Type B pancreatic cell (in vitro differentiated cells): ENCODE measurements at places on chromosomes 7 and 10. TPM values are rescaled to one million over a fixed set of nuclear protein-coding genes. Genes with fewer than 3 reads are reported as not detected.

MEIG1 gene
- 2.8 TPM in 1 of 2 replicates, not detected in the other for total RNA-seq

GRCh38 chr7:49770838-49771237 is 2.6 kb upstream of the VWC2 start:
- H3K4me3 ChIP-seq: no peak overlapping the region
- no peaks in the 10 kb centered on the region for H3K36me3 ChIP-seq
- peaks cover 77% of the 10 kb centered on the region for H3K27me3 ChIP-seq
- H3K4me1 ChIP-seq: peaks cover 6% of the 10 kb centered on the region
- no peak overlapping the region for H3K27ac ChIP-seq
- DNase-seq: no peak

- no peak overlapping the region for H3K4me3 ChIP-seq
- no peaks in the 10 kb centered on the region for H3K27me3 ChIP-seq
- no peaks in the 10 kb centered on the region for H3K4me1 ChIP-seq
- no peaks in the 10 kb centered on the region for H3K36me3 ChIP-seq
These were observed 112.3 kb downstream of the HPSE2 start for GRCh38 chr10:99123336-99123735.

SEC61A2 gene
- total RNA-seq: 10.0 and 26.3 TPM in 2 replicates

- no peak for DNase-seq
- no peak overlapping the region for H3K4me3 ChIP-seq
- H3K36me3 ChIP-seq: no peaks in the 10 kb centered on the region
- peaks cover 24% of the 10 kb centered on the region for H3K27me3 ChIP-seq
These were observed 5.9 kb upstream of the LRMDA start for GRCh38 chr10:75425291-75426079.

IKZF1 gene
- 1.0 and 2.0 TPM in 2 replicates for total RNA-seq

DNA sequence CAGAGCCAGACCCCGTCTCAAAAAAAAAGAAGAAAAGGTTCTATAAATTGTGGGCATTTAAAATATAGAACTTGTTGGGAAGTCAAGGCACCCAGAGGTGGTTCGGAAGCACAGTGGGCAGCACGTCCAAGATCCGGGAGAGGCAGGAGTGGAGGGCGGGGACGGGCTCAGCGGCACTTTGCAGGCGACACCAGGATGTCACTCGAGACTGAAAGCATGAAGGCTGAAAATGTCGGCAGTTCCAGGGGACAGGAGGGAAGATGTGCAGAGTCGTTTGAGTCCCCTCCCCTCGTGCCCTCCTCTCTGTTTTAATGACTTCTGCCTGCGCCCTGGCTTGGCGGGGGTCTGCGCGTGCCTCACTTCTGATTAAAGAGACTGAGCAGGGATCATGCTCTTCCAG is 30.6 kb downstream of the IQCE start:
- H3K27me3 ChIP-seq: no peaks in the 10 kb centered on the region
- H3K4me1 ChIP-seq: no peaks in the 10 kb centered on the region

ANXA8 gene
- 0.94 and 2.0 TPM in 2 replicates for total RNA-seq

GRCh38 chr10:6135039-6135438 is 46.2 kb downstream of the RBM17 start:
- no peak overlapping the region for H3K4me3 ChIP-seq
- H3K4me1 ChIP-seq: peaks cover 12% of the 10 kb centered on the region
- peaks cover 37% of the 10 kb centered on the region for H3K27me3 ChIP-seq
- H3K27ac ChIP-seq: no peak overlapping the region
- H3K36me3 ChIP-seq: no peaks in the 10 kb centered on the region

DNA sequence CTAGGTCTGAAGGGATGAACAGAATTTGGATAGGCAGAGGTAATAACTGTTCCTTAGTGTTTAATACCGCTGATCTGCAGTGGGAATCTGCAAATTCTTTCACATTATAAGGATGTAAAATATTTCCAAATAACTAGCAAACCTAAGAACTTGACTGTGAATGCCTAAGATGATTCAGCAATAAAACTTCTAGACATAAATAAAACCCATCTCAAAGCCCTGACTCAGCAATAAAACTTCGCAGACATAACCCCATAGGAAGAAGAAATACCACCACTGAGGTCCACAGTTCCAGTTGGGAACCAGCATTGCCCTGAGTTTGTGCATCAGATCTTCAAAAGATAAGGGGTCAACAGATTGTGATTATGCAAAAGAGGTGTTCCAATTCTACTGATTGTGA is 354.2 kb downstream of the GFRA1 start:
- no peak overlapping the region for H3K27ac ChIP-seq
- no peaks in the 10 kb centered on the region for H3K27me3 ChIP-seq
- no peaks in the 10 kb centered on the region for H3K4me1 ChIP-seq
- no peak for DNase-seq
- no peak overlapping the region for H3K4me3 ChIP-seq
- no peaks in the 10 kb centered on the region for H3K36me3 ChIP-seq

EBF3 gene
- total RNA-seq: 0.81 and 26.1 TPM in 2 replicates

BRAT1 gene
- 25.2 and 40.3 TPM in 2 replicates for total RNA-seq

GRCh38 chr10:7795605-7796004 is 7.6 kb downstream of the ATP5F1C start:
- DNase-seq: no peak
- H3K27ac ChIP-seq: peak overlapping the region; percentile 4
- H3K27me3 ChIP-seq: no peaks in the 10 kb centered on the region
- H3K4me3 ChIP-seq: no peak overlapping the region

HPSE2 gene
- total RNA-seq: 0.10 and 19.8 TPM in 2 replicates

INMT gene
- not detected in 2 replicates for total RNA-seq

DNA sequence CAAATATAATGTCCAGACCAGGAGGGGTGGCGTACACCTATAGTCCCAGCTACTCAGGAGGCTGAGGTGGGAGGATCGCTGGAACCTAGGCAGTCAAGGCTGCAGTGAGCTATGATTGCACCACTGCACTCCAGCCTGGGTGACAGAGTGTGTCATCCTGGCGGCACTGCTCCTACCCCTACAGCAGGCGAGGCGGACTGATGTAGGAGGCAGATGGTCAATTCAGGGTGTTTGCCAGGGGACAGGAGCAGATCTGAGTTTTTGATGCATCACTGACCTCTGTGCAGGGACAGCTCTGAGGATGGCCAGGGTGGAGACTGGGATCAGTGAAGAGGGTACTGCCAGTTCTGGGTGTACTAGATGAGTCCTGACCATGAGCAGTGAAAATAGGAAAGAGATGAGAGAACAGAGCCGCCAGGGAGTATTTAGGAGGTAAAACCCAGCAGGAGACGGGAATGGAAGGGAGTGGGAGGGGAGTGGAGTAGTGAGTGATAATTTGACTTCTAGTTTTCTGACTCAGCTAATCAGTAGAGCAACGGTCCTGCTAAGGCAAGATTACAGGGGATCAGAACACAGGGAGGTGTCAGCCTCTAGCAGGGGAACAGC is 75.3 kb downstream of the HIP1 start:
- no peak for DNase-seq
- H3K4me3 ChIP-seq: no peak overlapping the region
- H3K27ac ChIP-seq: no peak overlapping the region
- H3K4me1 ChIP-seq: no peaks in the 10 kb centered on the region
- H3K36me3 ChIP-seq: no peaks in the 10 kb centered on the region

- H3K27ac ChIP-seq: peak overlapping the region; percentile 85
- no peak for DNase-seq
- peaks cover 3% of the 10 kb centered on the region for H3K36me3 ChIP-seq
- peaks cover 10% of the 10 kb centered on the region for H3K4me1 ChIP-seq
- no peaks in the 10 kb centered on the region for H3K27me3 ChIP-seq
- H3K4me3 ChIP-seq: peak overlapping the region; percentile 99
These were observed 133.5 kb downstream of the NRBF2 start for GRCh38 chr10:63266391-63267316.

GRCh38 chr10:56142092-56142728 is 218.8 kb downstream of the ZWINT start:
- H3K27me3 ChIP-seq: no peaks in the 10 kb centered on the region
- H3K4me3 ChIP-seq: no peak overlapping the region
- DNase-seq: no peak
- H3K36me3 ChIP-seq: no peaks in the 10 kb centered on the region
- H3K4me1 ChIP-seq: no peaks in the 10 kb centered on the region
- no peak overlapping the region for H3K27ac ChIP-seq

GRCh38 chr10:75083972-75084833 is 27.3 kb upstream of the SAMD8 start:
- H3K36me3 ChIP-seq: no peaks in the 10 kb centered on the region
- no peak for DNase-seq
- H3K27ac ChIP-seq: no peak overlapping the region
- peaks cover 6% of the 10 kb centered on the region for H3K27me3 ChIP-seq

GRCh38 chr7:22944510-22944909 is 69.4 kb downstream of the HYCC1 start:
- H3K4me1 ChIP-seq: peaks cover 16% of the 10 kb centered on the region
- no peaks in the 10 kb centered on the region for H3K27me3 ChIP-seq
- no peak overlapping the region for H3K27ac ChIP-seq
- DNase-seq: no peak

- H3K27ac ChIP-seq: no peak overlapping the region
- H3K4me3 ChIP-seq: no peak overlapping the region
- no peaks in the 10 kb centered on the region for H3K36me3 ChIP-seq
- peaks cover 3% of the 10 kb centered on the region for H3K27me3 ChIP-seq
- H3K4me1 ChIP-seq: peaks cover 3% of the 10 kb centered on the region
These were observed 97.0 kb downstream of the BAMBI start for GRCh38 chr10:28774051-28774995.

DNA sequence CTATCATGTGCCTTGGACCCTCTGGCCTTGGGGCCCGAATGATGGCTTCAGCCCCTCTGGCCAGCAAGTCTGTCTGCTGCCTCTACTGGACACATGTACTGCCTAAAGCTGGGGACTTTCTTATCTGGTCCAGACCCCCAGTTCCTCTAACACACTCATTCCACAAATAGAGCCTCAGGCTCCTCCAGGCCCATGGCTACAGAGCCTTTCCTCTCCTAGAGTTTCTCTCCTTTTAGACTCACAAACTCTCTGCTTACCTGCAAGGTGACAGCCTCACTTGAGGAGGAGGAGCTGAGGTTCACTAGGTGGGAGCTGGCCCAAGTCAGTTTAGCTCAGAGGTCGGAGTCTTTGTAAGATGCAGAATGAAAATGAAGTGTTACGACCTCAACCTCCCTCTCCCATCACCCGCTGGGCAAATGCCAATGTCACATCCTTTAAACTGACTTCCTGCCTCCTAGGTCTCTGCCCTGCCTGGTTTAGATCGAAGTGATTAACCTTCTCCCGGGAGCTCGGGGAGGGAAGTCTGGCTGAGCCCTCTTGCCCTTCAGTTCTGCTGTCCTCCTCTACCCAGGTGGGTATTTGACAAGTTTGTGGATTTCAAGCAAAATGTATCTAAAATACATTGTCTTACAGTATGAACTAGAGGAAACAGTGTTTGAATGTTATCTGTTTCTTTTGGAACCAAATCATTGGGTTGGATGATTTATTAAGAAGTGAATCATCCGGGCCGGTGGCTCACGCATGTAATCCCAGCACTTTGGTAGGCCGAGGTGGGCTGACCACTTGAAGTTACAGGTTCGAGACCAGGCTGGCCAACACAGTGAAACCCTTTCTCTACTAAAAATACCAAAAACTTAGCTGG is 71.9 kb upstream of the TNS3 start:
- H3K36me3 ChIP-seq: no peaks in the 10 kb centered on the region
- peaks cover 22% of the 10 kb centered on the region for H3K4me1 ChIP-seq

DNA sequence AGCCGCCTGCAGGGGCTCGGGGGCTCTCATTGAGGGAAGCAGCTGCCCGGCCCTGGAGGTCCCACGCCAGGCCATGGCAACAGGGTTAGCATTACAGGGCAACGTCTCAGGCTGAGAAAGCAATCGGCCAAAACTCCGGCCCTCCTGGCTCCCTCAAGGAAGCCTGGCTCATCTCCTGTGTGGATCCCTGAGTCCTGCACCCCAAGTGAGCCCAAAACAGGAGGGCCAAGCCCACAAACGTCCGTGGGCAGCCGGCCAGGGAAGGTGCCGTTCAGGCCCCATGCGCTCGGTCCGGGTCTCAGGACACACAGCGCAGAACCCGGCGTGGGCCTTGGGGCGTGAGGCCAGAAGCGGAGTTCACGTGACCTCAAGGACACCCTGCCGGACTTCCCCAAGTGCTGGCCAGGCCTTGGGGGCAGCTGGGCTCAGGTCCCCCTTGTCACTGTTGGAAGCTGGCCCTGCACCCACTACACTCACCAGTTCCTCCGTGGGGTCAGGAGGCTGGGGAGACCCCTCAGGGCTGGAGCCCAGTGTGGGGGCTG is 8.0 kb upstream of the PWWP2B start:
- no peak overlapping the region for H3K4me3 ChIP-seq
- DNase-seq: no peak
- no peak overlapping the region for H3K27ac ChIP-seq
- no peaks in the 10 kb centered on the region for H3K27me3 ChIP-seq
- H3K36me3 ChIP-seq: no peaks in the 10 kb centered on the region

DNA sequence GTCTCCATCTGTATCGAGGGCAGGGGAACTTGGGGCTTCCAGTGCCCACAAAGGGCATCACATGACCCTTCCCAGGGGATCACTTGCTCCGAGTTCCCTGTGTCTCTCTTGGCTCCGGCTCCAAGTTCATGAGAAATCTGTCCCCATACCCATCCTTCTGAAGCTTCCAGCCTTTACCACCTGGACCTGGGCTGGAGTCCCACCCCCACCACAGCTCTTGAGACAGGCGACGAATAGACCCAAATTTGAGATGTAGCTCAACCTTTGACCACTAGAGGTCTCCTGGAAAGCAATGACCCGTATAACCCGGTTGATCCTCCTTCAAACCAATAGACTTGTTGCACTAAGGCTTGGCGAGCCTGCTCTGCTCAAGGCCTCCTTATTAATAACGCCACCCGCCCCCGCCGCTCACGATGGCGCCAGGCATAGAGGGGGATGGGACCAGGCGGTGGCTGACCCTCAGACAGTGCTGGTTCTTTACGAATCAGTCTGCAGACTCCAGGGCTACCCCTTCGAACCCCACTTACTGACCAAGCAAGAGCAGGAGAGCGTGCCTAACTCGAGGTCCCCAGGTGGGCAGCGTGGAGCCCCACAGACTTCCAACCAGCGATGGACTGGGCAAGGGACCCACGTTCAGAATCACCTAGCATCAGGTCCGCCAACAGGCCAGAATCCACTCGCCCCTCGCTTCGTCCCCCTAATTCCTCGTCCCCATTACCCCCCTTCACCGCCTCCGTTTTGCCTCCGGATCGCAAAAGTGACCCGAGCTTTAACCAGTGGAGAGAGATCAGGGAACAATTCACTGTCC is 4.4 kb upstream of the ARID5B start:
- H3K4me1 ChIP-seq: peaks cover 34% of the 10 kb centered on the region
- no peak for DNase-seq
- H3K27ac ChIP-seq: peak overlapping the region; percentile 90
- H3K4me3 ChIP-seq: peak overlapping the region; percentile 92
- no peaks in the 10 kb centered on the region for H3K36me3 ChIP-seq

PNLIP gene
- not detected in 2 replicates for total RNA-seq

SEMA3D gene
- 52.9 and 87.6 TPM in 2 replicates for total RNA-seq

DNA sequence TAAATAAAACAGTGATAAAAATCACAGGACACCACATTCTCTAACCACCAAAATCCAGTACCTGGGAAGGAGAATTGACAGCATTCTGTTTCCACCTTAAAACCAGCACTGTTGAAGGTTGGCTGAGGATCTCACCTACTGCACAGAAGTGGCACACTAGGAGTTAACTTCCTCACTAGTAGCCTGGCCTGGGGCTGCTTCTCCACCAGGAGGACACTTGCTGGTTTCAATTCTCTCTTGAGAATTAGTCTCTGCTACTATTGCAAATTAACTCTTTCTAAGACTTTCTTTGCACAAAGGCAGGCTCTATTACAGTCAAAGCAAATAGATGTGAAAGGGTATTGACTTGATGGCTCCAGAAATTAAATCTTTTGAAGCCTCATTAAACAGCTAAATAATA is 2.3 kb upstream of the CTTNBP2 start:
- no peak for DNase-seq
- H3K36me3 ChIP-seq: no peaks in the 10 kb centered on the region
- peaks cover 38% of the 10 kb centered on the region for H3K4me1 ChIP-seq
- H3K27ac ChIP-seq: peak overlapping the region; percentile 82
- peaks cover 10% of the 10 kb centered on the region for H3K27me3 ChIP-seq
